ENCODE measurements at places on chromosomes 13 and 19.

DNA sequence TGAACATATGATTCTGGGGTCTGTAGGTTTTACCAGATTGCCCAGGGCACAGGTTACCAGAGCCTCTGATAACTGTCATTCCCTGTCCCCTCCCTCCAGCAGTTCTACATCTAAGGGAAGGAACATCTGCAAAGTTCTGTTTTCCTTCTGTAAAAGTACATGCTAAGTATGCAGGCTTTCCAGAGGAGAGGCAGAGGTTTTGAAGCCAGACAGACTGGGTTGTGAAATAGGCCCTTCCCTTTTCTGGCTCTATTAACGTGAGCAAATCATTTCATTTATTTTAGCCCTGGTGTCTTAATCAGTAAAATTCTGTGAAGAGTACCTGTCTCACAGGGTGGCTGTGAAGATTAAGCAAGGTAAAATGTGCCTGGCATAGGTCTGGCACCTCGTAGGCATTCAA lies 66.1 kb upstream of the C1QTNF9 start:
- no peak for DNase-seq

- DNase-seq = no peak
These were observed 125.9 kb downstream of the SIPA1L3 start for GRCh38 chr19:38032951-38033350.

DNA sequence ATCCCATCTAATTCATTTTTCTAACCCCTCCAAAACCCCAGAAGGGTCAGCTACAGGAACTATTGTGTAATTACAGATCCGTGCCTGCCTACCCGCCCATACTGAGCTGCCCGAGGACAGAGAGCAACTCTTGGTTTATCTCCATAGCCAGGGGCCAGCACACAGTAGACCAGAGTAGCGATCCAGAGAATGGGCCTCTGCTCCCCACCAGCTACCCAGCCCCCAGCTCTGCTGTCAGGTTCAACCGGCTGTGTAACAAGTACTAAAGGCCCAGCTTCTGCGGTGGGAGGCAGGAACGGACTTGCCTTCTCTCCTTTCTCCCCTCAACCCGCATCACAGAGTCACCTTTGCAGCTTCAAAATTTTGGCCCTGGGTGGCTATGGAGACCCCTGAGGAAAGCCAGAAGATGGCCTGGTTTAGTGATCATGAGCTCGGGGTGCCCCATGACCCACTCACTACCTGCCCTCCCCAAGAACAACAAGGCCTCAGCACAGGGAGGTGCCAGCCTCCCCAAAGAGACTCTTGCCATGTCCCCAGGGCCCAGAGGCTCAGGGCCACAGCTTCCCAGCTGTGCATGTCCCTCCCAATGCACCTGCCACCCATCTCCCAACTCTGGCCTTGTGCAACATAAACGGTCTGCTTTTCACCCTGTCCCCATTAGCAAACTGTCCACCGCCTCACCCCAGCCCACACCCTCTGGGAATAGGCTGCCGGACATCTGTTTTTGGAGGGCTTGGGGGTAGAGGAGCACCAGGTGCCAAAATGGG lies 5.7 kb downstream of the CALM3 start:
- no peak for DNase-seq

DNA sequence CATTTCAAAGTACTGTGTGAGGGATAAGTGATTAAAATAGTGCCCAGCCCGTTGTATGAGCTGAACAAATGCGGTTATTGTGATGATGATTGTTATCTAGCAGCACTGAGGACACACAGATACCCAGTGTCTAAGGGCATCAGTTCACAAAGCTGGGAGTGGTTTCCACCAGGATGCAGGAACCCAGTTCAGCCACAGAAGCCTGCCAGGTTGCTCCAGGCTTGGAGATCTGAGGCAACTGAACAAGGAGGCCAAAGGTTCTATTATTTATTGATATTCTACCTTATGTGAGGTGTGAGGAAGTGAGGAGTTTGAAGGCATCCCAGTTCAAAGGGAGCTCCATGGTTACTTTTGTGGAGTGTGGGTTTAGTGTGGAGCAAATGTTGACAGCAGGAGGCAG lies 13.2 kb downstream of the DIAPH3 start:
- no peak for DNase-seq

GRCh38 chr19:41599175-41599966 lies 23.4 kb downstream of the CEACAM21 start:
- DNase-seq = no peak
